ENCODE measurements at places on chromosomes 2 and 18.

GRCh38 chr2:137947728-137948336, 16.4 kb upstream of the HNMT start:
- DNase-seq, result no peak

DNA sequence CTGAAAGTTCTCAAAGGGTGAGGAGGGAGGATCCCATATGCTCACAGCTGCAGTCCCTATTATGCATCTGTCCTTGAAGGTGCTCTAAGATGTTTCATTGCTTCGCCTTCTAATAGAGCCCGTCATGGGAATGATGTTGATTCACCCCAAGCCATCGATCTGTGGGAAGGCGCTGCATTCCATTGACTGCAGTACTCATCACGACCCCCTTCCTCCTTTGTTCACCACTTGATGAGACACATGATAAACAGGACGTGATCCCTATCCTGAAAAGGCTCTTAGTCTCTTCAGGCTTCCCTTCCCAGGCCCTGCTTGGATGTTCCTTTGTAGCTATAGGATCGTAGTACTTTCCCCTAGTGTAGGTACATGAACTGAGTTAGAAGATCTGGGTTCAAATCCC, 181.8 kb downstream of the AGPS start:
- no peak for DNase-seq

DNA sequence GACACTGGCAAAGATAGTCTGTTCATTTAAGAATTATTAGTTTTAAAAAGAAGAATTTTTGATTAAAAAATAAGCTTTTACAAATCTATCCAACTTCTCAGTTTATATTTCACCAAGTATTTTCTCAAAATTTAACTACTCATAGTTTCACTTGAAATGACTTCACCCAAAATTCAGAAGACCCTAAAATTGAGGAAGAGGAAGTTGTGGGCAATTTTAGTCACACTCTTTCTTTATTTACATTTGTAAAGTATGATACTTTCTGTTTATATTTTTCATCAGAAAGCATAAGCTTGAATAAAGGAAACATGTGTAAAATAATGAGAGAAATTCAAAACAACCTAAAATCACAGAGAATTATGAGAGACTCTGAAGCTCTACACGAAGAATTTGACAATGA, 278.8 kb upstream of the MEIS1 start:
- no peak for DNase-seq

DNA sequence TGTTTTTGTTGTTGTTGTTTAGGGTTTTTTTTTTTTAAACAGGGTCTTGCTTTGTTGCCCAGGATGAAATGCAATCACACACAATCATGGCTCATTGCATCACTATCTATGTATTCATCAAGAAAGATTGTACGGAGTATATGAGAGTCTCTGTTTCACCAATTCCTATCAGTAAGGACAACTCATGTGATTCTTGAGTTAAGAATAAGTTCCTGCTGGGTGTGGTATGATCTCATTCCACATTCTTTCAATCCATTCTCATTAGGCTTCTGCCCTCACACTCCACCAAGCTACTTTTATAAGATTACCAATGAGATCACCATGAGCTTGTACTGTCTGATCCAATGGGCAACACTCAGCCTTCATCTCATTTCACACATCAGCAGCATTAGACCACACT, 9.1 kb upstream of the AP1S3 start:
- DNase-seq, result no peak

DNA sequence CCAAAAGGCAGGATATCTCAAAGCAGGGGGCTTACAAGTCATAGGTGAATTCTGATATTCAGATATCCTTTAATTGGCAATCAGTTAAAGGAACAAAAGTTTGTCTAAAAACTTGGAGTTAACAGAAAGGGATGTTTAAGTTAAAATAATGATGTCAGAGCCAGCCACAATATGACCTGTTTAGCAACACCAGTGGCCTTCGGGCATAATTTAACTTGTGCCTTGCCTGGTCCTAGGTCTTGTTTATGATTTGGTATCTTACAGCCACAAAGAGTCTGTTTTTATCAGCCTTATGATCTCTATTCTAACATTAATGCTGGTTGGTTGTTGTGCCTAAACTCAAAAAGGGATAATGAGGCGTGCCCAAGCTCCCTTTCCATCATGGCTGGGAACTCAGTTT, 252.9 kb downstream of the RNF152 start:
- DNase-seq, result no peak

All from stimulated activated CD4-positive, alpha-beta T cell treated with anti-CD3 and anti-CD28 coated beads, TNF-alpha, amount 100 ng/mL, for 1 hour (primary cell).